Suppressor macrophage (primary cell): ENCODE measurements at places on chromosomes 4 and X.

DNA sequence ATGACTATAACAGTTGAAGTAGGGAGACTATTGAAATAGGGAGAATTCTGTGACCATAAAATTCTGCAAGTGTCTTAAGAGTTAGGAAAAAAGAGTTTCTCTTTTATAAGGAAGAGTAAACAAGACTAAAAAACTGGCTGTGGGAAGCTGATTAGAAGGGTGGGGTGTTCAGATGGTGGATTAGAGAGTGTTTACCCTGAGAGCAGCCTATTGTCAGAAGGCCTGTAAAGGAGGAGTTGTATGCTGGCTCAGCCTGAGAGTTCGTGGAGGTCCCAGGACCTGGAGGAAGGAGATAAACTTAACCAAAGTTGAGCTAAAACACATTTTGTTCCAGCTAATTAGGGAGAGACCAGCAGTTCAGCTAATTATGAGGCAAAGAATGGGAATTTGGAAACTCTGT is 629.7 kb downstream of the PCDH7 start:
- no peak for DNase-seq

DNA sequence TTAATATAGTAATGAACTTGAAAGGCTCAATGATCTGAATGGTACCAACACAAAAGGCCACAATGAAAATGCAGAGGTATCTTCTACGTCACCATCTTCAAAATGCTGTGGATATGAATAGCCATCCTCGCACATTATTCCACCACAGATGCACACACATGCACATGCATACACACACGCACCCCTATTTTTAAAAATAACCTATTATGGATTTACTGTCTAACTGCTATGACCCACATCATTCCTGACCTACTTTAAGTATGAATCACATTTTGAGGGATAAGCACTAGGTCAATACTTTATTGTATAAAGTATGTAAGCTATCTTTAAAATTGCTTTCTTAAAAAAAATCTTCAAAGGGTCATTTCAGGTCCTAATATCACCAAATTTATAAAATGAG is 24.4 kb upstream of the CORIN start:
- DNase-seq: no peak

- DNase-seq: peak; percentile 31
Observed at GRCh38 chrX:2627272-2627867, 63.7 kb upstream of the CD99 start.

- DNase-seq: peak; percentile 97
Observed at GRCh38 chr4:6942238-6942800, 32.7 kb downstream of the TBC1D14 start.

GRCh38 chr4:138113819-138114400 is 128.2 kb downstream of the SLC7A11 start:
- no peak for DNase-seq

- no peak for DNase-seq
Observed at GRCh38 chrX:148192547-148192946, 211.4 kb downstream of the FMR1NB start.

- no peak for DNase-seq
Observed at GRCh38 chr4:2699534-2699933, 56.6 kb downstream of the TNIP2 start.

DNA sequence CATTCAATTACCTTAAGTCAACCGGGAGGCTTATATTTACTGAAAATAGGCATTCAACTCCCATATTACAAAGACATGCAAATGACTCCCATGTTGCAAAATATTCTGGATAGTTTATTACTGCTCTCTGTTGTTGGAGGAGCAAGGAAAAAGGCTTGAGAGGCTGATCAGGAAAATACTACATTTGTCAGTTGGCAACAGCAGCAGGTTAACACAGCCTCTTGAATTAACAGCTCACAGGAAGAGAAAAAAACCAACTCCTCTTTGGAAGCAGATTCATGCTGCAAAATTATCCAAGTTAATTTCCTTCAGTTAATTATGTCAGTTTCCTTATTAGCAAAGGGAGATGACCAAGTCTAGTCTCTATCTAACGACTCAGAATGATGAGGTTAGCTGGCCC is 238.9 kb downstream of the MAML3 start:
- no peak for DNase-seq

DNA sequence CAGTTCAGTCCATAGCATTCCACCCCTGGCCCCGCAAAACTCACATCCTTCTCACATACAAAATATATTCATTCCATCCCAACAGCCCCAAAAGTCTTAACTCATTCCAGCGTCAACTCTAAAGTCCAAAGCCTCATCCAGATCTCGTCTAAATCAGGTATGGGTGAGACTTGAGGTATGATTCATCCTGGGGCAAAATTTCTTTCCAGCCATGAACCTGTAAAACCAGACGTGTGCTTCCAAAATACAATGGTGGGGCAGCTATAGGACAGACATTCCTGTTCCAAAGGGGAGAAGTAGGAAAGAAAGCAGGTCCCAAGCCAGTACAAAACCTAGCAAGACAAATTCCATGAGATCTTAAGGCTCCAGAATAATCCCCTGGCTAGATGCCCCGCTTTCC is 76.9 kb downstream of the CLDN34 start:
- no peak for DNase-seq

GRCh38 chrX:105463473-105463872 is 243.0 kb upstream of the TEX13A start:
- no peak for DNase-seq

DNA sequence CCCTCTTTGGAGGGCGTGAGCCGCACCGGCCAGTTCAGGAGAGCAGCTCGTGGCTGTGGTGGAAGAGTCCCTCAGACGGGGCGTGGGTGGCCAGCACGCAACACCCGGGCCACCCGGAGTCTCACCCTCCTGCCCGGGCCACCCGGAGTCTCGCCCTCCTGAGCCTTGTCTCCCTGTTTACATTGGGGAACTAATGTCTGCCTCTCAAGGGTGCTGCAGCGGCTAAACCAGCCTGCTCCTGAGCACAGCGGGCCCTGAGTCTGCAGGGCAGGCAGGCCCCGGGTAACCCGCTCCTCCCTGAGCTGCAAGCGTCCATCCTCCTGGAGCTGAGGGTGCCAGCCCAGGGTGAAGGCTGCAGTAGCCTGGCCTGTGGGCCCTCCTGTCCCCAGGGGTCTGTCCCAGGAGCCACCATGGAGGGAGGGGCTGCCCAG is 3.0 kb downstream of the PDE6B start:
- DNase-seq: no peak

GRCh38 chr4:40550948-40551462 is 78.7 kb downstream of the RBM47 start:
- peak; percentile 64 for DNase-seq

- DNase-seq: no peak
Observed at GRCh38 chr4:126799416-126799815, 833.3 kb upstream of the INTU start.

GRCh38 chrX:40085714-40086113 is 12.0 kb downstream of the BCOR start:
- no peak for DNase-seq

- no peak for DNase-seq
Observed at GRCh38 chrX:121160987-121161386, 113.6 kb downstream of the GLUD2 start.

- no peak for DNase-seq
Observed at GRCh38 chr4:3868211-3869173, 102.3 kb downstream of the ADRA2C start.

DNA sequence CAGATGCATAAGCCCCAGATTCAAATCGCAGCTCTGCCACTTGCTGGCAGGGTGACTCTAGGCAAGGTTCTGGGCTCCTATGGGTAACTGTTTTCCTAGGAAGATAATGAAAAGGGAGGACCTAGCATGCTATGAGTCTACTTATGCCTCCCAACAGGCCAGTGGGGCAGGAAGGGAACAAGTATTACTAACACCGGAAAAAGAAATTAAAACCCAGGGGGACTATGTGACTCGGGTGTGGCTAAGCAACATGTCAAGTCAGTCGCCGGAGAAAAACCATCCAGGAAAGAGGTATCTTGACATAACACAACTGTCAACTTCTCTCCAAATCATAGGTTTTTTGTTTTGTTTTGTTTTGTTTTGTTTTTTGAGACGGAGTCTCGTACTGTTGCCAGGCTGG is 45.5 kb upstream of the RBPJ start:
- DNase-seq: peak; percentile 31

DNA sequence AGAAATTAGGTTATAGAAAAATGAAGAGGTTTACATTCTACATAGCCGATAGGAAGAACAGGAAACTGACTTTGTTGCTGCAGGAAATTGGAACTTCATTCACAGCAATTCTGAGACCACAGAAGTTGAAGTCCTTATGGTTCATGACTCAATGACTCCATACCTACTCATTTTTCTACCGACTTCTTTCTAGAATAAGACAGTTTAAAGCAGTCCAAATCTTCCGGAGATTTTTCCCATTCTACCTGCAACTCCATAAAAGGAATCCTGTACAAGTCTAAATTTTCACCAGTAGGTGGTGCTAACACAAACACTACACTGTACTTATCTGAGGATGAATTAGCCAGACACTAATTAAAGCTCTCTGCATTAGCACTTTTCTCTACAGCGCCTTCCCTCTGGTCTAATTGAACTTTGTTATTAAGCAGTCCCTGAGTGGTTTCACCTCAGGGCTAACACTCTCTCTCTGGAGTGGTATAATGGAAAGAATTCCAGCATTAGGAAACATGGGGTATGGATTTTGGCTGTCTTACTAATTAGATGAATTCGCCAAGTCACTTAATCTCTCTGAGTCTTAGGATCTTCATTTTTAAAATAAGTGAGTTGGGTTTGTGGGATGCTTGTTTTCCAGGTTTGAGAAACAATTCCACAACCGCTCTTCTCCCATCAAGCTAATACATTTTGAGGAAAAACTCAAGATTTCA is 167.9 kb downstream of the SMIM20 start:
- DNase-seq: peak; percentile 39

DNA sequence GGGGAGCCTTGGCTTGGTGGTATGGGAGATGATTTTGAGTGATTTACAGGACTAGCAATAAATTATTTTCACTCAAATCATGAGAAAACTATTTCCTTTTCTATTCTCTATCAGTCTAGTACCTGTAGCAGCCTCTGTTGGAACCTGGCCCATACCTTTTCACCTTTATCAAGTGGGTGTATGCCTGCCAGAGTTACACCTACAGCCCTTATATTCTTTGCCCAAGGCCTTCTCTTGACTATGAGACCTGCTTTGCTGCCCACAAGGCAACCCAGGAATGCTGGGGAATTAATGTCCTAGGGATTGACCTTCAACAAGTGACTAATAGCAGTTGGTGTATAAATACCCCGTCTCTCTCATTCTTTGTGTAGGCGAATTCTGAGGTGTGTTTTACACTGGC is 20.0 kb upstream of the LEF1 start:
- DNase-seq: no peak

- DNase-seq: peak; percentile 36
Observed at GRCh38 chr4:128220286-128221235, 67.1 kb downstream of the PGRMC2 start.

DNA sequence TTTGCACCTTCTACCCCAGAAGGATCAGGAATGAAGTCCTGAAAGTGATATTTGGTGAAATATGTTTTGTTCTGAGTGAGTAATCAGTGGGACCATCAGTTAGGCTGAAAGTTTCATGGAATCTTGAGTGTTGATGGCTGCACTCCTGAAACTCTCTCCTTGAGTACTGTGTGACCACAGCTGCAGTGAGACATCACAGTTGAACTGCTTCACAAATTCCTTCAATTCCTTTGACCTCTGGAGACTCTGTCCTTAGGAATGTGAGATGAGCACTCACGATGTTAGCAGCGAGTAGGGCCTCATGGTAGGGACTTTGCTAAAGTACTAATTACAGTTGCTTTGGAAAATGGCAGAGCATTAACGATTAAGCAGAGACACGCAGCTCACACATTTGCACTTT is 142.9 kb upstream of the SLC4A4 start:
- no peak for DNase-seq

DNA sequence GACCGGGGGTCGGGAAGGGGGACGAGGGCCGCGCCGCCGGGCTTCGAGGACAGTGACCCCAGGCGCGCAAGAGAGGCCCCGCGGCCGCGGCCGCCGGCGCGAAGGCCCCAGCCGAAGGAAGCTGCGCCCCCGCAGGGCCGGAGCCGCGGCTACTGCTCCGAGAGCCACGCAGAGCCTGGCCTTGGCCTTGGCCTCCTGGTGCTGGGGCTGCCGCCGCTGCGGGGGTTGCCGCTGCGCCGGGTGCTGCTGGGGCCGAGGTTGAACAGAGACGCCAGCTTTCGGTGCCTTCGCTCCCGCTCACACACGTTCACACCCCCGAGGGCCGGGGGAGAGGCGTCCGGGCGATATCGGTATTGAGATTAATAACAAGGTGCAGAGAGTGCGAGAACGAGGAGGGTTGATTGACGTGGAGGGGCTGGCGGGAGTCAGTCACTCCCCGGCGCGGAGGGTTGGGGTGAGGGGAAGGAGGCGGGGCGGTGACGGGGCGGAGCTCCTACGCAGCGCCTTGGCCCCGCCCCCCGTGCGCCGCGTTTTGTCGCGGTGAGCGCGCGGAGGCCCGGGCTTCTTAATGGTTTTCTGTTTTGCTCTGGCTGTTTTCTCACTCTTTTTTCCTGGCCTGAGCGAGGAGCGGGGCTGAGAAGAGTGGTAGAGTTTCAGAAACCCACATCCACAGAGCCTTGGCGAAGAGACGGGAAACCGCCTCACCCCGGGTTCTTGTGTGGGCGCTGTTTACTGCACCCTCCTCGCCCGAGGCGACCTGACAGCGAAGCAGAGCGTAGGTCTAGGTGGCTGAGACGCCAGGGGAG is 878 bp upstream of the CNOT6L start:
- peak; percentile 92 for DNase-seq

DNA sequence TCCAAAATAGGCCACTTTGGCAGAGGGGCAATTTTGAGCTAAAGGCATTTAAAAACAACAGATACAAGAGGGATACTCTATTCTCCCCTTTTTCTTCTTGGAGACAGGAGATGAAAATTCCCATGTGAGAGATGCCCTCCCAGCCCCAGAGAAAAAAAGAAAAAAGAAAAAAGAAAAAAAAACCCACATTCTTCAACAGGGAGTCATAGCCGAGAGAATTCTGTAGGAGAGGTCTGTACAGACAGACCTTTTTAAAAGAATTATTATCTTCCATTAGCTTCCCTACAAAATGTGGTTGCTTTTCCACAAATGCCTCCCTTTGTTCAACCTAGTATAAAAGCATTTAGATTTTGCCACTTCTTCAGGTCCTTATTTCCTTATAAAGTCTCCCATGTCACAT is 89.9 kb downstream of the SPCS3 start:
- DNase-seq: no peak

DNA sequence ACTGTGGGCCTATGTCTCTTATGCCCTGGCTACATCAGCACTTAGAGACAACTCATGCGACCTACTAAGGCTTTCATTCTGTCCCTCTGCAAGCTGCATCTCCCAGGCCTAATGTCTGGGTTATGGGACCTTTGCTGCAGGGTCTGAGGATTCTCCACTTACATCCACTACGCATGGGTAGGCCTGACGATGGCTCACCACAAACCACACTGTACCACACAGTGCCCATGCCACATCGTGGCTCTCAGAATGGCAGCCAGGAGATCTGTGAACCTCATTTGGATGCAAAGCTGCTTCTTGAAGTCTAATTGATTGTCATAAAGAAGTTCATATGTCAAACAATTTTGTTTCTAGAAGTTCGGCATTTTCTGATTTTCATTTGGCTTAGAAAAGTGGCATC is 84.6 kb upstream of the BEND4 start:
- DNase-seq: no peak
